NCI-H2081 (cell line): ENCODE measurements at places on chromosomes 2 and 18.

- DNase-seq: no peak
These were observed 22.4 kb upstream of the UGP2 start for GRCh38 chr2:63819256-63819655.

DNA sequence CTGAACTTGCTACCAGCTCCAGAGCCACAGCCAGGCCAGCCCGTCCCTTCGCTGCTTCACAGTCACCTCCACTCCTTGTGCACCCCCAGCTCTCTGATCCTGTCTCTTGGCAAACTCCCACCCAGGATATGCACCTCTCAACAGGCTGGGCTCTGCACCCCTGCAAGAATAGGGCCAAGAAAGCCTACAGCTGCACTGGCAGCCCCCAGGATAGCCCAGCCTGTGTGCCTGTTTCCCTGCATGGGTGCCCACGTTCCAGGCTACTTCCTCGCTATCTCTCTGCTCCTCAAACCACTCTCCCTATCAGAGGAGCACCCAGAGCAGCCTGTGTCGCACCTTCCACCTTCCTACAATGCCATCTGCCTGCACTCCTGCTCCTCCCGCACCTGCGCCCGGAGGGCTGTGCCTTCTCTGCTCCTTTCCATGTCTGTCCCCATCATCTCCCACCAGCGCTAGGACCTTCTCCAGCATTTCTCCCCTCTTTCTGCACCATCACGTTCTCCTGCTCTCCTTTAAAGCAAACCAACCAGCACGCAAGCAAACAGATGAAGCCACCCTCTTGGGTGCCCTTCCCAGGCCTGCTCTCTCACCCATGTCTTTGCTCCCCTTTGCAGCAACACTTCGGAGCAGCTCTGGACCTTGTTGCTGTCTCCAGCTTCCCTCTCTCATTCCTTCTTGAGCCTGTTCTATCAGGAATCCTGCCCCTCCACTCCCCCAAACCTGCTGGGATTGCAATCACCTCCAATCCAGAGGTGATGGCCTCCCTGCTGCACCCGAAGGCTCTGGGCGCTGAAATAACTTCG is 313.2 kb upstream of the HS6ST1 start:
- DNase-seq: no peak

DNA sequence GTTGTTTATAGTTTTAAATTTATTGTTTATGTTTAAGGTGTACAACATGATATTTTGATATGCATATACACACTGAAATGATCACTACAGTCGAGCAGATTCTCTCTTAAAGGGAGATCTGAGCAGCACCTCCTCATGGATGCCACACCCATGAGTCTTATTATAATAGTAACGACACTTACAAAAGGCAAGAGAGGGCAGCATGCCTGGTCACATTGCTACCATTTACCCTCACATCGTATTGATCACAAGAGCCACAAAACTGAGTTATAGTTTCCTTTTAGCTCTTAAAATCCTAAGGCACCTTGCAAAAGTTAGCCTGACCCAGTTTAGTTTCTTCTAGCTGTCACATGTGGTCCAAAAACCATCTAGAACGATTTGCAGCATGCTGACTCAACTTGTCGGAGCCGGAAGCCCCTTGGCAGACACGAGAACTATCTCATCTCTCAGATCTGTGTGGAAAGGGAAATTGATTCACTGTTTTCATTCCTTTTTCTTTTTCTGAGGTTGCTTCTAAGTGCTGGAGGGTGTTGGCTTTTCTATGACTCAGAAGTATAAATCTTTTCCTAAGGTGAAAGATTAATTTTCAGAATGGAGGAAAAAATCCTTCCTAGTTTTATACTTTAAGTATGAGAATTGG is 85.3 kb downstream of the CDC42EP3 start:
- DNase-seq: no peak

DNA sequence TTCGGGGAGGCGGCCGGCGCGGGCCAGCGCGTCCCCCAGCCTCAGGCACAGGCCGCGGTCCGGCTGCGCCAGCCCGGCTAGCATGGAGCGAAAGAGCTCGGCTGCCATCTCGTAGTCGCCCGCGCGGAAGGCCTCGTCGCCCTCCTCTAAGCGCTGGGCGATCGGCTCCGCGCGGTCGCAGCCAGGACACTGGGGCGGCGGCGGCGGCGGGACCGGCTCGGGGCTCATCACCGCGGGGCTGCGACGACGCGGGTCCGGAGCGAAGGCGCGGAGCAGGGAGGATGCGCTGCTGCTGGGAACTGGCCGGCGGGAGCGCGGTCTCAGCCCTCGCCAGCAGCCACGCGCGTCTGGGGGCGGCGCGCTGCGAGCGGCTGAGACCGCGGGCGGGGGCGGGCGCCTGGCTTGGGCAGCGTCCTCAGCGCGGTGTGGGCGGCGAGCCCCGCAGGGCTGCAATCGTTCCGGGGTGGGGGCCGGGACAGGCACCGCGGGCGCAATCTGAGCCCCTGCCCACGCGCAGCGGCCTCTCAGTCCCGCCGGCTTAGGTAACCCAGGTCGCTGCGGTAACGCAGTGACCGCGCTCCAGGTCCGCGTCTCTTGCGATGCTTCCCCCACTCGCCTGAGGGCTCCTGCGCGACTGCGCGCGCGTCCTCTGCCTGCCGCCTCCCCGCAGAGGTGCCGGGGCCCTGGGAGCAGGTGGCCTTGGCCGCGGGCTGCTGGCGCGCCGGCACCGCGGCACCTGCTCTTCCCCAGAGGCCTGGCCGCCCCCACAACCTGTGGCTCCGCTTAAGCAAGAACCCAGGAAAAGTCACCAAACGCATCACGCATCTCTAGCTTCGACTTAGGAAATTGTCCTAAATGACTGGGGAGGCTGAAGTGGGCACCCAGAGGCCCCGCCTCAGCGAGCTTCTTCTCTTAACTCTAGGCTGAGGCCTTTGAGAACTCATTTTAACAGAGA is at the start of gene LONRF2:
LONRF2 (minus strand) TSS at position 636 of the 955 bp plus-strand sequence; CDS start at position 228, 408 bp downstream.
- peak; percentile 86 for DNase-seq

- no peak for DNase-seq
These were observed 1042.2 kb downstream of the TMEM182 start for GRCh38 chr2:103804013-103804412.

DNA sequence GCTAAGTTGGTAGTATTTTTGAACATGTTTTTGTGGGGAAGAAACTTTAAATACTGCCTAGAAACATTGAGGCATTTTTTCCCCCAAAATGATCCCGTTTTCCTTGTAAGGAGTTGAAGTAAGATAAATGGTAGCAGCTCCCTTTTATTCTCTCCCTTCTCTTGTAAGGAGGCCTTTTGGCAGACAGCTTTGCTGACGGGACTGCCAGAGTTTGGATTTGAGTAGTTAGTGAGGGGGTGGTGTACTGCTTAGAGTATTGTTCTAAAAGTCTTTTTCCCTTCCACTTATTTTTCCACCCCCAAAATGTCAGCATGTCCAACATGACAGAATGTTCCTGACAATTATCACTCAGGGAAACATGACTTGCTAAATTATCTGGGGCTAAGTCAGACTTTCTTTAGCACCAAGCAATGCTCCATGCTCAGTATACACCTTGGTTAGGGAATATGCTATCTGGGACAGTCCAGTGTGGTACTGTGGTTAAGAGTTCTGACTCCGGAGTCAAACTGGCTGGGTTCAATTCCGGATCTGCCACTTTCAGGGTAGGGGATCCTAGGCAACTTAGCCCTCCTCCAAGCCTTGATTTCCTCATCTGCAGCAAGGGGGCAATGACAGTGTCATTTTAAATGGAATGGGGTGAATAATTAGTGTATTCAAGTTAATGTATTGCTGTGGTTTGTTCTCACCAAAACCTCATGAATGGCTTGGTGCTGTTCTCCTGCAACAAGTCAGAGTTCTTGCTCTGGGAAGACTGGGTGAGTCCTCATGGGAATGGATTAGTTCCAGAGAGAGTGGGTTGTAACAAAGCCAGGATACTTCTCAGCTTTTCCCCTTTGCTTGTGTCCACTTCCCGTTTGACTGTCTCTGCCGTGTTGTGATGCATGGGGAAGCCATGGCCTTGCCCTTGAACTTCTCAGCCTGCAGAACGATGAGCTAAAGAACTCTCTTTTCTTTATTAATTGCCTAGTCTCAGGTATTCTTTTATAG is 116.2 kb downstream of the TANC1 start:
- DNase-seq: no peak

DNA sequence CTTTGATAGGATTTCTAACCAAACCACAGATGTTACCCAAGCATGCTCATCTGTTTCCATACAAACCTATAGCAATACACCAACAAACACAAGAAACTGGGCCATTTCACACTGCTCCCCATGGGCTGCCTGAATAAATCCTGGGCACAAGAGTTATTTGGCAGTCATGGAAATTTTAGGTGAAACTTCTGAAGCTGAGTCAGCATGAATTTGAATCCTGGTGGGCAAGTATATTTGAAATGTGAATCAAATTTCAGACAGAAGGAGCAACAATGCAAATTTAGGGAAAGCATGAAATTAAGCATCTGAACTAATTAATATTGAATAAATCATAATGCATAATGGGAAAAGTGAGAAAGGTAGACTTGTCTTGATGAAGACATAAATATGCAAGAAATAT is 15.9 kb upstream of the TRIM43 start:
- DNase-seq: no peak

GRCh38 chr2:226136739-226137138 is 662.9 kb downstream of the IRS1 start:
- no peak for DNase-seq

GRCh38 chr2:186503827-186504606 is 18.0 kb downstream of the ZC3H15 start:
- DNase-seq: peak; percentile 37

DNA sequence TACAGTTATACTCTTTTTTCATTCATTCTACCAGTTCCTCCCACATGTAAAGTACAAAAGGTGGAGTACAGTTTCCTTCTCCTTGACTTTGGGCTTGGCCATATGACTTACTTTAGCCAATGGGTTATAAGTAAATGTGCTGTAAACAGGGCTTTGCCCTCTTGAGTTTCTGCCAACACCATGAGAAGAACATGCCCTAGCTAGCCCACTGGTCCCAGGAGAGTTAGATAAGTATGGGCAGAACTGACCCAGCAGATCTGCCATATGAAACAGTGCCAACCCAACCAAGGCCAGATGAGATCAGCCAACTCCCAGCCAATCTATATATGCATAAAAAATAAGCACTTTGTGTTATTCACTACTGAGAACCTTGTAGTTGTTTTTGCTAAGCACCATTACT is 25.5 kb downstream of the ZC3H8 start:
- no peak for DNase-seq

GRCh38 chr2:205990104-205990503 is 95.9 kb downstream of the INO80D start:
- no peak for DNase-seq

DNA sequence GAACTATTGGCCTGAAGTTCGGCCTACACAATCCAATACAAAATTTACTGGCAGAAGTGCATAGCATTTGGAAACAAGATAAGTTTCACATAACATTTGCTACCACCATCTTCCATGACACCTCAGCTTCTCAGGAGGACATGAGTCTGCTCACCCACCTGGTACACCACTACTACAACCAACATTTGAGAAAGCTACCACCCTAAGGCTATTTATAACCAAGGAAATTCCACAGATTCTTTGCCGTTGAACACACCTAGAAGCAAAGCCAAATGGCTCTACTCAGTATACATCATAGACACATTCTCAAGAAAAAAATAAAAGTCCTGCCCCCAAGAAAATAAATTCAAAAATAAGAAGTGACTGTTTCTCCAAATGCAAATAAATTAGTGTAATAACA is 145.3 kb downstream of the SPAG16 start:
- no peak for DNase-seq

GRCh38 chr2:174125090-174125489 is 123.2 kb downstream of the OLA1 start:
- peak; percentile 98 for DNase-seq

DNA sequence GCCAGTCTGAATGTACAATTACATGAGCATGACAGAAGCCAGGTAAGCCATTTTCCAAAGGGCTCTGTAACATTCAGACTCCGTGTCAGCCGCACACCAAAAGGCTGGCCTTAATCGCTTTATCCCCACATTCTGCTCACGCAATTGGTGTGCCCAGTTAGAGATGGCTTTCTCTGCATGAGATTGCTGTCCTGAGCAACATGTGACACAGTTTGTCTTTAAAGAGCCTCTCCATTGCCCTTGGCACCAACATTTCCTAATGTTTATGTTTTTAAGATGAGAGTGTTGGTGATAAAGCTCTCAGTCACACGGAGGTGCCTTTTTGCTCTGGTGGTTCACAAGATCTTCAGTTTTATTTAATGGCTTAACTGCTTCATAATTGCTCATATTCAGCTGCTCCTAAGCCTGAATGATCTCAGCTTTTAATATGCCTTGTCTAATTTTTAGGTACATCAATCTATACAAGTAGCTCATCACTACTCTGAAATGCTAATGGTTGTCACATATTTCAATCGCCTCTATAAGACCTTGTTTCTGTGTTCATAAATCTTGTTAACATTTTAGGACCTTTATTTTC is 164.8 kb upstream of the ACVR2A start:
- DNase-seq: peak; percentile 94

DNA sequence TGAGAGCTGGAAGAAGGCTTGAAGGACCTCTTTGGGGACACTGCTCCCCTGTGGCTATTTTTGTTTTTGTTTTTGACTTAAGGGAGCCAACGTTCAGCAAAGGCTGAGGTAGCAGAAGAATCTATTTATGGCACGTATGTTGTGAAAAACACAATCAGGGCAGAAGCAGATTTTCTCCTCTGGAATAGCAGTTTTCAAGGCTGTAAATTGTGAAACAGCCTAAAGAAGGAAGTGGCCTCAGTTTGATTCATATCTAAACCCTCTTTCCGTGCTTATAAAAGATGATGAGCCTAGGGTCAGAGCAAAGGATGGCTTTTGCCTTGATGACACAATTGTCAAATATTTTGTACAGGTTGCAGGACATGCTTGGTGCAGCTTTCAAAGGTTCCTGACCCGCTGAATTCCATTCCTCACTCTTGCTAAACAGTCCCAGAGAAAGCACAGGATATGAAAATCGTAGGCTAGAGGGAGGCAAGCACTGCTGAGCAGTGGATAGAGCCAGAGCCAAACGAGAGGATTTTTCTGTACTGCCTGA is 106.2 kb upstream of the DLX2 start:
- no peak for DNase-seq

DNA sequence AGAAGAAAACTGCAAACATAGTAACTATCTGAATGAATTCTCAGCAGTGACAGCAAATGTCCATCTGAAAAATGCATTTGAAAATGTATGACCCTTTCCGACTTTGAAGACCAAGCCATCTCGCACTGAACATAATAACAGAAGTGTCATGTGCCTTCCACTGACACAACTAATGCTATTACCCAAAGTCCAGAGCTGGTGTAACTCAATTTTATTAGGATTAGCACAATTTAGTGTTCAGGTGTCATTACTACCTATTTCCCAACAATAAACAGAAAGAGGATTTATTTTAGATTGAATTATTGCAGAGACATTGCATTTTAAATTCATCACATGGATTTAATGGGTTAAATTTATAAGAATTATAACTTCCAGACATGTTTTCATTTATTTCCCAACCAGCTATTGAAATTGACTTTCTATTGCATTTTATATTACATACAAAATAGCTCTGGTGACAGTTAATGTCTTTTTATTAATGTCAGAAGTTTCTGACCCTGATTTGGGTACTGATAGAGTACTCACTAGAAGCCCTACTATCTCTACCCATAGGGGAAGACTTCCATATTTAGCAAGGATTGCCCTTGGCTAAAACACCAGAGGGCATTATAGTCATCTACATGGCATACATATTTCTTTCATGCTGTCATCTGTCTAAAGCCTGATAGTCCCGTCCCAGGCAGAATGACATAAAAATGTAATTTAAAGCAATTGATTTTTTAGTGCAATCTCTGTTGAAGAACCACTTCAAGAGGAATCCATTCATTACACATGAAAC is 7.0 kb upstream of the STK39 start:
- no peak for DNase-seq
